Right ventricle myocardium superior (tissue), 1 donor: ENCODE measurements at places on chromosomes 3 and 15.

DNA sequence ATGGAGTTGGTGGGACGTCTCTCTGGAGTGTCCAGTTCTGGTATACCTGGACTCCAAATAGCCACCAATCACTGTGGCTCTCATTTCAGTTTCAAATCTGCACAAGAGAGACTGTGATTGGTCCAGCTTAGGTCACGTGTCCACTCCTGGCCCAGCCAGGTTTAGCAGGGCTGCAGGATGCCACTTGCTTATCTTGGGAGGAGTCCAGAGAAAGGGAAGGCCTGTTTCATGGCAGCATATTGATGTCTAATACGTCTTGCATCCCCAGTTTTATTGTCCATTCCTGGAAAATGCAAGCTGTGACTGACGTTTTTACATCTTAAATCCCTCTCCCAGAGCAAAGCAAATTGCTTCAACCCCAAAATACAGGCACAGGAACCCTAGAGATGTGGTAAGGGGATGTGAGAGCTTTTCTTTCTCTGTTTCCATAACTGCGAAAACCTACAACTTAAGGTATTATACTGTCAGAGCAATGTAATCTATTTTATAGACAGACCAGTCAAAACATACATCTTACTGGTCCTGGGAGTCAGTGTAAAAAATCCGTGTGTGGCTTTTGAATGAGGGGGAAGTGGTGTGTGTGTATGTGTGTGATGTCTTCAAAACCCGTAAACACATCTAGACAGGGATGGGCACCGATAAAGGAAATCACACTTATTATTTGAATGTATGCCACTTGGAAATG lies 274.4 kb downstream of the TLE3 start:
- no peak for DNase-seq

- no peak for DNase-seq
These were observed 177.6 kb upstream of the BCL6 start for GRCh38 chr3:187922704-187923416.

GRCh38 chr3:12139111-12139511 lies 19.6 kb downstream of the TIMP4 start:
- DNase-seq = peak; percentile 50

GRCh38 chr15:96124436-96124835 lies 206.1 kb upstream of the NR2F2 start:
- DNase-seq = no peak

DNA sequence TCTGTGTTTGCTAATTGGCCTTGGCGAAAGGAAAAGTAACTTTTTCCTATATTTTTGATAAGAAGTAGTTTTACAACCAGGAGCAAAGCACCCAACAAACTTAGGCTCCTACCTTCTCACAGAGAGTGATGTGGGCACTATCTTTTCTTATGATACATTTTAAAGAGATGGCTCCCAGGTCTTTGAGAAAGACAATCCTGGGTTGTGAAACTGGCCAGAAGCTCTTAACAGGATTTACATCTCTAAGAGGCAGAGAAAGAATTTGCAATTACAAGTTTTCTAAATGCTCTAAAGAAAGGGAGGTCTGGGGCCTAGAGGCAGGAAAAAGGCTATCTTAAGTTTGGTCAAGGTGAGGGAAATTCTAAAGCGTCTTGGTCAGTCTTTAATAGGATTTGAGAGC lies 609.7 kb downstream of the VGLL3 start:
- DNase-seq = no peak

GRCh38 chr15:81373176-81373575 lies 837 bp downstream of the TMC3 start:
- no peak for DNase-seq

- no peak for DNase-seq
These were observed 70.6 kb upstream of the DAZL start for GRCh38 chr3:16675805-16676204.

DNA sequence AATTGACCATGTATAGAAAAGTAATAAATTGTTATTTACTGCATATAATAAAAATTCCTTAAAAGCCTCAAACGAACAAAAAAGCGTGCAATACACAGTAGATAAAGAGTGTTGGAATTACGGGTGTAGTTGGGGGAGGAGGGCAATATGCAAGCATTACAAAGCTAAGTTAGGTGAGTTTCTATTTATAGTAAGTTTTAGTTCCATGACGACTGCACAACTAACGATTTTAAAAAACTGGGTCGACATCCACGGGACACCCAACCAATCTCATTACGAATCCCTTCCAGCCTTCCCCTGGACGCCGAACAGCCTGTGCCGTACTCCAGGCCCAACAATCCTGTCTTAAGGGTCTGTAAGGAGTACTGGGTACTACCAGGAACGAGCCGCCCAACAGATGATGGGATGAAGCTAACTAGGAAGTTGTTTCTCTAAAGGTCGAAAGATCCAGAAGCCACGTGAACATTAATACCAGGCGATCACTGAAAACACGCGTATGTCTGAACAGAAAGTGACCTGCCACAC lies 677 bp downstream of the POLQ start:
- DNase-seq = no peak
